ENCODE measurements at places on chromosomes 4 and X.

GRCh38 chr4:132114885-132115284, 1034.2 kb upstream of the PCDH10 start:
- no peak for DNase-seq

DNA sequence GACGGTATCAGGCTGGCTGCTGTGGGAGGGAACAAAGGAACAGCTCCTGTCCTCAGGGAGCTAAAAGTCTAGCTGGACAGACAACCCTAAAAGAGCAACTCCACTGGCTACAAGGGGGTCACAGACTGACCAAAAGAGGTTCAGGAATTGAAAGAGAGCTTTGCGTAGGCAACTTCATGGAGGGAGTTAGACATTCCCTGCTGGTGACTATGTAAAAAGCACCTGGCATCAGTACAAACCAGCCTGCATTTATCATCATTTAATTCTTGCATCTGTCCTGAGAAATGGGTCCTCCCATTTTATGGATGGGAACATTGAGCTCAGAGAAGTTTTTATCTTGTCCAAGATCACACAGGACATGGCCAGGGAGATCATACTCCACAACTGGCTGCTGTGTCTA, 1.4 kb upstream of the LGI2 start:
- no peak for DNase-seq

DNA sequence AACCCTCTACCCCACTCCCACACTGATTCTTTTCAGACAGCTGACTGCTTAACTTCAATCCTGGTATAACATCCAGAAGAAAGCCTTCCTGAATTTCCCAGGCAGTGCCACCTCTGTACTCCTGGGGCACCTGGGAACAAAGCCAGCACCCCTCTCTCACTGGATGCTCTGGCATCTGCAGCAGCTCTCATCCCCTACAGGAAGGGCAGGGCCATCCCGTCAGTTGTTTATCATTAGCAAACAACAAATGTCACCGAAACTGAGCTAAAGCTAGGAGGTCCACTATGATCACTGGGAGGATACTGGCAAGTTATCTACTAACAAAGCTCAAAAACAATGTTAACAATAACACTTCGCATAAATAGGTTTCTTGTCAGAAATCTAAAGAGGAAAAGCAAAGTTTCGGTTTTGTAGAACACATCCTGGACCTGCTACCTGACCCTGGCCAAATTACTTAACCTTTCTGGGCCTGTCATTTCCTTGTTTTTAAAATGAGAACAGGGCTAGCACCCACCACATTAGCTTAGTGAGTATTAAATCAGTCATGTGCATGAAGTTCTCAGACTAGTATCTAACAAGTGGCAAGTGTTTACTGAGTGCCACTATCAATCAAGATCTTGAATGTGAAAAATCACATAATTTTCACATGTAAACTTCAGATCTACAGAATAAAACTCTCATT, 86.6 kb downstream of the NR3C2 start:
- DNase-seq, result no peak

DNA sequence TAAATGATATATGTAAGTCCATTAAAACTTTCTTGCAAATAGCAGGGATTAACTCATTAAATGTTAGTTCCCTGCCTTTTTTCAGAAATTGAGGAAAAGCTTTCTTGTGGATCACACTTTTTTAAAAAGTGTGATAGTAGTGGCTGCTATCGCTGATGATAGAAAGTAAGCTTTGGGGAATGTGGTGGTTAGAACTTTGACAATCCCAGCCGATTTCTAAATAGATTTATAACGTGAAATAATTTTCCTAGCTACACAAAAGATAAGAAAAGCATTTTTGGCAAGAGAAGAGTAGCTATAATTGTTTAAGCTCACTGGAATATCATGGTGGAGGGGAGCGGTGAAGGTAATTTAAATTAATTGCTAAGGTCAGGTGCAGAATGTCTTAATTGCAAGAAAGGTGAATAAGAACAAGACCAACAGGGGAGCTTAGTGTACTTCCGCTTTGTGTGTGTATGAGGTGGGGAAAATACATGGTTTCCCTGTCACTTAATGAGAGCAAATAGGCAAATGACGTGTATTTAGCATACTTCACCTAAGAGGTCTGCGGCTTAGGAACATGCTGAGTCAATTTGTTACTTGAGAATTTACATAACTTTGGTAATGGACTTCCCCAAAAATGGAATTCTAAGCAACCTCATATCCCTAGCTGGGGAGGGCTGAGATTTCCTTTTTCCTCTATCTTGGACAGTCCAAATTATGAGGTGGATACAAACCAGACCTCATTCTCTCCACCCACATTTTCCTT, 11.7 kb upstream of the IL21 start:
- no peak for DNase-seq

GRCh38 chr4:37684154-37684553, 2.0 kb downstream of the RELL1 start:
- no peak for DNase-seq

GRCh38 chrX:5632061-5632614, 596.5 kb downstream of the NLGN4X start:
- no peak for DNase-seq

DNA sequence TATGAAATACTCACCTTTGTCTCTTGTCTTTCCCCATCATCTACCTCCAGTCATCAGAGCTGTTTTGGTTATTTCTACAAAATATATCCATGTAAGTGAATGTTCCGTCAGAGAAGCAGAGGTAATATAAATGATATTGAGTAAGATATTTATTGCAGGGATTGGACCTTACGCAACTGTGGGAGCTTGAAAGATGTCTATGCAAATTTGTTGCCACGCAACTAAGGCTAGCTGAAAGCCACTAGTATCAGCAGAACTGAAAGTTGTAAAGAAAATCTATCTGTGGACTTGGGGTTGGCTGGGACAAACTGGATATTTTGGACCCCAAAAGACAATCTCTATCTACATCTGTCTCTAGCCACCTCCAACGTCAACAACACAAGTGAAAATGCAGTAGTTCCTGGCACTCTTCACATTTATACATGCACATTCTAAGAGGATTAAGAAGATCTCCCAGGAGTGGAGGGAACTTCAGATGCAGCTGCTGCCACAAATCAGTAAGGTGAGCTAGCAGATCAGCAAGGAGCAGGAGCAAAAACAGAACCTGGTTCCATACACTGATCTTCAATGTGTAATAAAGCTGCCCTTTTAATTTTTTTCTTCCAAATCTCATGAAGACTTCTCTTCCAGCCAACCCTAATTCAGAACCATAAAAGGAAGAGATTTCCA, 8.5 kb upstream of the CCSER1 start:
- DNase-seq, result no peak

DNA sequence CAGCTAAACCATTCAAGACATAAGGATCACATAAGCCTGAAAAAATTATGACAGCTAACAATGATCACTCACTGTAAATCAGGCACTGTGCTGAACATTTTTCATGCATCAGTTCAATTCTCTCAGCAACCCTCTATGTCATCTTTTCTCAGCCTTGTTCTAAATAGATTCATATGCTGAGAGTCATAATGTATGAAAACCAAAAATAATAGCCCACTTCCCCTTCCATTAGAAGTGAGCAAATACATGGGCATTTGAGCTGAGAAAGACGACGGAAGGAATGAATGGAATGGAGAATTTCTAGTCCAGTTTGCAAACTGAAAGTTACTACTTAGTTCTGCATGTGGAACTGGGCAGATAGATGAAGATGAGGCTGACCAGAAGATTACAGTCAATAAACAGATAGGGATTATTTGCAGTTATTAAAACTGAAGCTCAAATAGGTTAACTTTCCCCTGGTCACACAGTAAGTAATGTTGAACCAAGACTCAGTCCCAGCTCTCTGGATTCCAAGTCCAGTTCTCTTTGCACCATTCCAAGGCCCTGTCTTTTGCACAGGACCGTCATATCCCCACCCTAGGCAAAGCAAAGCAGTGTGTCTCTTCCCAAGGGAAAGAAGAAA, 1.6 kb upstream of the SH3RF1 start:
- DNase-seq, result no peak

GRCh38 chr4:15912961-15913630, 25.4 kb downstream of the FGFBP1 start:
- no peak for DNase-seq

DNA sequence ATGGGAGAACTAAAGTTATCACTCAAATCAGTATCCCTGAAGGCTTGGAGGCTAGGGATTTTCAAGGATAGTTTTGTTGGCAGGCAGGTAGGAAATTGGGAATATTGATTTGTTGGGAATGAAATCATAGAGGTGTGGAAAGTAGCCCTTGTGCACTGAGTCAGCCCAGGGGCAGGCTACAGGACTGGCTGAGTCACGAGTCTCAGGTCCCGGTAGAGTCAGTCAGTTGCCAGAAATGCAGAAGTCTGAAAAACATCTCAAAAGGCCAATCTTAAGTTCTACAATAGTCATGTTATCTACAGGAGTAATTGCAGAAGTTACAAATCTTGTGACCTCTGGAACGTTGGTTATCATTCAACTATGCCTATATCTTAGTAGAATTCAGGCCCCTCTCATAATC, 153.1 kb downstream of the GC start:
- no peak for DNase-seq

- DNase-seq, result no peak
These were observed 195.9 kb upstream of the LDB2 start for GRCh38 chr4:17094159-17094875.

- DNase-seq, result no peak
These were observed 120.0 kb upstream of the GLRA2 start for GRCh38 chrX:14409341-14409740.

GRCh38 chrX:37677765-37678164, 7.8 kb upstream of the XK start:
- DNase-seq, result no peak

DNA sequence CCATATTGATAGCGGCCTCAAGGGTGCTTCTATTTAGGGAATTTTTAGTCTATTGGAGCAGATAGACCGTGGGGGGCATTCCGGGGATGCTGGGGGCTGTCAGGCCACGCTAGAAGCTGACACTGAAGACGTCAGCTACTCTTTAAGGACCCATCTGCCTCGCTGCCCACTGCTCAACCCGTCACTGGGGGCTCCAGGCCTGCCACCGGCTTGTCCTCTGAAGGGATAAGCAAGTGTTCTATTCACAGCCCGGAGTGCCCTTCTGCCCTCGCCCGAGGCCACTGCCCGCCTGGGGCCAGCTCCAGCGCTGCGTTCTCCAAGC, 679 bp upstream of the MSL3 start:
- no peak for DNase-seq

DNA sequence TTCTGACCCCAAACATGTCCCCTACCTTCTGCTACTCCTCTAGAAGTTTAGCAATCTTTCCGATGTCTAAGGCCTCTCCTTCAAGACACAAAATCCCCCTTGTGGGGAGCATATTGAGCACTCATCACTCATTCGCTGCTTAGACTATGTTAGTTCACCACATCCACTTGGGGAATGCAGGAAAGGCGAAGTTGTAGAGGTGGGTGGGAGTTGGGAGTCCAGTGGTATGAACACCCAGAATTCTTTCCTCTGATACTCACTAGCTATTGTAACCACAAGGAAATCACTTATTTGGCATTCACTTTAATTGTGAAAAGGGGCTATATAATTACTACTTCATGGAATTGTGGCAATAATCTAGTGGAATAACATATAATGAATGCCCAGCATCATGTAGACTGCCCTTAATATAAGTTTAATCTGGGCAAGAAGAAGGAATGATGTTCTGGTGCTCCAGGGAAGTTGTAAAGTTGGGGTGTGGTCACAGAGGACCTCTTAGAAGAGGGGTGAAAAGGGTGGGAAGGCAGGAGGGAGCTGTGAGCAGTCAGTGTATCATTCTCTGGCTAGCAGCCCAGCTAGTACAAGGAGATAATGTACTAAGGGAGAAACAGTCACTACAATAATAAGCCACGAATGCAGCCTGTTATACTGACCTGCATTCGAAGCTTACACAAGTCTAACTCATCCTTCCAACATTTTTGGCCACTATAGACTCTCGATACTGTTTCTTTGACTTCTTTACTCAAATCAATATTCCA, 468.2 kb upstream of the DIPK2B start:
- no peak for DNase-seq

- DNase-seq, result no peak
These were observed 86.3 kb upstream of the GABRA3 start for GRCh38 chrX:152537373-152537772.

- no peak for DNase-seq
These were observed 1488.3 kb downstream of the RPA4 start for GRCh38 chrX:98371994-98372393.
